HCT116 (cell line): ENCODE measurements at places on chromosomes 7 and 10. TPM values are rescaled to one million over a fixed set of nuclear protein-coding genes. Genes with fewer than 3 reads are reported as not detected.

ESYT2 gene
- total RNA-seq = 68.2 TPM

GRCh38 chr10:36236931-36237330 lies 594.8 kb upstream of the FZD8 start:
- DNase-seq = no peak

- DNase-seq = no peak
These were observed 45.2 kb upstream of the SPOCK2 start for GRCh38 chr10:72133517-72133916.

SPDYE11 gene
- not detected for total RNA-seq

SPDYE2 gene
- total RNA-seq = not detected

- DNase-seq = no peak
These were observed 420.3 kb upstream of the POM121L12 start for GRCh38 chr7:52615021-52615695.

MEOX2 gene
- total RNA-seq = not detected

CWF19L1 gene
- total RNA-seq = 41.7 TPM

- no peak for DNase-seq
These were observed 244.0 kb downstream of the SORCS1 start for GRCh38 chr10:106920538-106920937.

TUBAL3 gene
- 0.98 TPM for total RNA-seq

DNA sequence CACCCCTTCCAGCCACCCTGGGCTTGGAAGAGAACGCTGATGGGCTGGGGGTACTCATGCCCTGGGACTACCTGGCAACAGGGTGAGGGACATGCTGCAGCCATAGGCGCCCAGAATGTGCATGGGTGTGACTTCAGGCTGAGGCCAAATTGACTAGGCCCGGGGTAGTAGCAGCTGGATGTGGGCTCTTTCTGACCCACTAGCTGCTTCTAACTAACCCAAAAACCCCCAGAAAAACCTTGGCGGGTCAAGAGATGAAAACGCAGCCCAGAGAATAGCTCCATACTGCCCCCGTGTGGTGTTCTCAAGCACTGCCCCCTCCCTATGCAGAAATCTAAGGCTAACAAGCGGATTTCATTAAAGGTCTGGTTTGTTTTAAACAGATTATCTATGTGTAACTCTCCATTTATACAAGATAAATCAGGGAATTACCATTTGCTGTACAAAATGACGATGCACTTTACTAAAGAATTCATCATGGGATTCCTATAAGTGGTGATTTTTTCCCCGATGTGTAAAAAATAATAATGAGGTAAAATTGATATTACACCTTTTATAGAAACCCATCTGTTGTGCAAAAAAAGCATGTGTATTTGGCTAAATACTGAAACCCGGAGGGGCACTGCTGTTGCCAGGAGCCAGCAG lies 4.2 kb downstream of the SMARCD3 start:
- DNase-seq = no peak

SLC13A4 gene
- 0.30 TPM for total RNA-seq

CDH23 gene
- total RNA-seq = not detected

RTKN2 gene
- 7.9 TPM for total RNA-seq

FAM25C gene
- not detected for total RNA-seq
